ENCODE measurements at places on chromosomes 1 and 21.

- no peak for DNase-seq
Measured at GRCh38 chr1:47843781-47844557, 153.2 kb downstream of the TRABD2B start.

- no peak for DNase-seq
Measured at GRCh38 chr1:150269451-150269850, 635 bp upstream of the APH1A start.

GRCh38 chr1:155681776-155682175 is 6.8 kb downstream of the YY1AP1 start:
- no peak for DNase-seq

DNA sequence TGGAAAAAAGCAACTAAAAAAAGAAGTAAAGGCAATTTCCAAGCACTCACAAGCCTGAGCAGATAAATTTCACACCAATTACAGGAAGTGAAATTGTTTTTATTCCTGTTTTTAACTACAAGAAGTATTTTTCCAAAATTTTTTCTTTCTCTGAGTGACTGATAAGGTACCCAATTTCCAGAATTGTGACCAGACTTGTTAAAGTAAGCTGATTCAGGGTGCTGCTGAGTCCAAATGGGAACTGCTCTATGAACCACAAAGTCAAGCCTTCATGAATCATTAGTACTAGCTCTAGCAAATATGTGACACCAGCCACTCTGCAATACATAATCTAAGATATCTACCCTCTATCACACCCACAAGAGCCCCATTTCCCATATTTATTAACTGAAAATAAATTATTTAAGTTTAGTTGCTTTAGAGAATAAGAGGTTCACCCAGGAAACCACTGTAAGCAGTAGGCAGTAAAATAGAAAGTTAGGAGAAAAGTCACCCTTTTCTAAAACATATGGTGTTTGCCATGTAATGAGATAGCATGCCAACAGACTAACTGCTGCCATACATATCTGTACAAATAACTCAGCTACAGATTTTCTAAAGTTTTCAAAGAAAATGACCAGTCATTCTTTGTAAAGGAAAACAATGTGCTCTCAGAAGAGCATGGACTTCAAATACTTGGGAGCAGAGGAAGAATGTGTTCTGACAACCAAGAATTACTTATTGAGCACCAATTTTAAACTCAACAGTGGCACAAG is 43.1 kb upstream of the TNFSF18 start:
- no peak for DNase-seq

DNA sequence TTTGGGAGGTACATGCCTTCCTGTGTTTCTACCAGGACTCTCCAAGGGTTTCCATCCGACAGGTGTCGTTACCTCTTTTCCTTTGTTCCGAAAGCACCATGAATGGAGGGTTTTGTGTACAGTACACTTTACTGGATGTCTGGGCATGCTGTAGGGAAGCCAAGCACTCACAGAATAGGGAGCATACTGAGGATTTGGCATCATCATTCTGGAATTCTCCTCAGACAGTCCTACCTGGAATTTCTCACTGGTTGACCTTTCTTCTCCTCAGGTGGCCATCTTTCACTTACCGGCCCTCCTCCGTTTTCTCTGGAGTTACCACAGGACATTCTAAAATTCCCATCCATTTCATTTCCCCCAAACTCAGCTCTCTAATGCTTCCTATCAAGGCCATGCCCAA is 5.9 kb upstream of the MPL start:
- DNase-seq = no peak

- DNase-seq = no peak
Measured at GRCh38 chr1:228338521-228339051, 68.0 kb downstream of the TRIM11 start.

GRCh38 chr1:56508523-56508983 is 70.8 kb downstream of the PLPP3 start:
- no peak for DNase-seq

DNA sequence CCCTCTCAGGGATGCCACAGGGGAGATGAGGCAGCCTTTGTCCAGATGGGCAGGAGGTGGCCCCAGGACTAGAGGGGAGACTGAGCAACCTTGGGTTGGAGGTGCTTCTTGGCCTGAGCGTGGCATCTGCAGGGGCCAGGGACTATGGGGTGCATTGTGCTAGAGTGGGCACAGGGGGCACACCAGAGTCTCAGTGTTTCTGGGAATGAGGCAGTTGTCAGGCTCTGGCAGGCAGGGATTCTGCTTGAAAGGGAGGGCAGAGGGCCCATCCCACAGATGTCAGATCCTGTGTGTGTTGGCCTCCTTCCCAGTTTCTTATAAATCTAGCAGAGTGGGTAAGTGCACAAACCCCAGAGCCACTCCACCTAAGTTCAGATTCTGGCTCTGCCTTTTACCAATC is 13.7 kb downstream of the LGR6 start:
- DNase-seq = no peak

- no peak for DNase-seq
Measured at GRCh38 chr1:30923597-30923996, 15.0 kb upstream of the SDC3 start.
